Tracheal epithelial cell (primary cell): ENCODE measurements at places on chromosomes 16 and 17. TPM values are rescaled to one million over a fixed set of nuclear protein-coding genes. Genes with fewer than 3 reads are reported as not detected.

The SHISA6 gene
- not detected in 2 replicates for total RNA-seq

The ELMO3 gene
- 43.7 and 49.2 TPM in 2 replicates for total RNA-seq

The SMURF2 gene
- total RNA-seq, result 35.8 and 56.1 TPM in 2 replicates

The RPH3AL gene
- total RNA-seq, result 6.5 and 9.6 TPM in 2 replicates

The MT1F gene
- total RNA-seq, result 3.8 and 14.5 TPM in 2 replicates

The TMEM220 gene
- 0.96 and 2.8 TPM in 2 replicates for total RNA-seq

The DDX42 gene
- total RNA-seq, result 41.3 and 44.3 TPM in 2 replicates

The CLDN7 gene
- 223 and 297 TPM in 2 replicates for total RNA-seq

The GSG1L gene
- total RNA-seq, result not detected in 2 replicates

The TMC8 gene
- total RNA-seq, result 0.21 and 0.48 TPM in 2 replicates

The KCNH6 gene
- not detected in 2 replicates for total RNA-seq

The ATXN1L gene
- 8.1 and 11.6 TPM in 2 replicates for total RNA-seq

The PRR35 gene
- total RNA-seq, result not detected in 2 replicates

The SPNS2 gene
- 2.8 and 45.1 TPM in 2 replicates for total RNA-seq

The CCT6B gene
- 0.64 and 0.72 TPM in 2 replicates for total RNA-seq

The MILR1 gene
- 1.2 and 1.3 TPM in 2 replicates for total RNA-seq

The LHX1 gene
- 1.2 TPM in 1 of 2 replicates, not detected in the other for total RNA-seq

The CFAP119 gene
- 1.4 TPM in 1 of 2 replicates, not detected in the other for total RNA-seq

The ZP2 gene
- total RNA-seq, result not detected in 2 replicates

The HOXB9 gene
- 2.9 TPM in 1 of 2 replicates, not detected in the other for total RNA-seq

The MYBBP1A gene
- total RNA-seq, result 84.8 and 88.9 TPM in 2 replicates

The PTX4 gene
- total RNA-seq, result 0.85 TPM in 1 of 2 replicates, not detected in the other

The PABPN1L gene
- total RNA-seq, result not detected in 2 replicates

The PRSS22 gene
- 8.3 and 21.0 TPM in 2 replicates for total RNA-seq

The GRB7 gene
- 8.3 and 19.0 TPM in 2 replicates for total RNA-seq

The ARHGAP44 gene
- 0.64 and 1.2 TPM in 2 replicates for total RNA-seq

The CA7 gene
- not detected in 2 replicates for total RNA-seq

The MMP2 gene
- total RNA-seq, result 1.7 and 9.9 TPM in 2 replicates

The KRT36 gene
- not detected in 2 replicates for total RNA-seq

The CD7 gene
- not detected in 2 replicates for total RNA-seq

The MYH2 gene
- total RNA-seq, result not detected in 2 replicates

The TNFRSF13B gene
- 0.24 TPM in 1 of 2 replicates, not detected in the other for total RNA-seq

The GHDC gene
- 11.3 and 12.8 TPM in 2 replicates for total RNA-seq

The FOXK2 gene
- total RNA-seq, result 44.1 and 52.1 TPM in 2 replicates

The RAB11FIP3 gene
- 9.2 and 15.2 TPM in 2 replicates for total RNA-seq

The CCL1 gene
- total RNA-seq, result not detected in 2 replicates

The PROCA1 gene
- total RNA-seq, result 0.24 and 0.64 TPM in 2 replicates

The KRTAP1-1 gene
- total RNA-seq, result 0.24 TPM in 1 of 2 replicates, not detected in the other

The RNFT1 gene
- total RNA-seq, result 7.0 and 8.0 TPM in 2 replicates

The EPX gene
- total RNA-seq, result not detected in 2 replicates

The LGALS3BP gene
- total RNA-seq, result 235 and 420 TPM in 2 replicates

The AURKB gene
- total RNA-seq, result 2.3 and 3.1 TPM in 2 replicates

The CDH16 gene
- total RNA-seq, result 2.1 and 4.3 TPM in 2 replicates

The CDC6 gene
- 3.2 and 6.5 TPM in 2 replicates for total RNA-seq

The AANAT gene
- total RNA-seq, result not detected in 2 replicates

The CDH1 gene
- total RNA-seq, result 214 and 251 TPM in 2 replicates

The B4GALNT2 gene
- total RNA-seq, result 0.24 and 1.3 TPM in 2 replicates

The TMEM235 gene
- total RNA-seq, result not detected in 2 replicates

The GPR179 gene
- under 0.01 and 0.24 TPM in 2 replicates for total RNA-seq

The ARL4D gene
- 47.2 and 81.4 TPM in 2 replicates for total RNA-seq

The COPZ2 gene
- total RNA-seq, result 4.8 and 9.8 TPM in 2 replicates
